Diencephalon (tissue), 1 donor: ENCODE measurements at places on chromosomes 5 and 9. TPM values are rescaled to one million over a fixed set of nuclear protein-coding genes. Genes with fewer than 3 reads are reported as not detected.

Gene ARSI
- 0.46 TPM for total RNA-seq

Gene SLC35A4
- 9.7 TPM for total RNA-seq

Gene LCN9
- total RNA-seq = not detected

Gene TICAM2
- 2.8 TPM for total RNA-seq

Gene NEURL1B
- 26.8 TPM for total RNA-seq

Gene NEUROG1
- total RNA-seq = not detected

Gene TPPP
- 27.5 TPM for total RNA-seq

Gene ADGRD2
- 0.46 TPM for total RNA-seq

Gene PDE8B
- total RNA-seq = 15.5 TPM

Gene OR1N1
- not detected for total RNA-seq

Gene SLC45A2
- total RNA-seq = 0.23 TPM

Gene LPAR1
- 25.8 TPM for total RNA-seq

Gene FBXL7
- 2.8 TPM for total RNA-seq

Gene NR6A1
- 2.5 TPM for total RNA-seq

Gene SVEP1
- 4.4 TPM for total RNA-seq

Gene HTR4
- total RNA-seq = 5.5 TPM

Gene ELOVL7
- total RNA-seq = 6.9 TPM

Gene CTSL
- 36.7 TPM for total RNA-seq

Gene PCDHA4
- 15.0 TPM for total RNA-seq

Gene BSPRY
- total RNA-seq = 0.69 TPM
